ENCODE measurements at places on chromosomes 7 and 10. TPM values are rescaled to one million over a fixed set of nuclear protein-coding genes. Genes with fewer than 3 reads are reported as not detected.

Gene OGDHL
- 0.09 TPM for total RNA-seq

Gene FGFBP3
- 1.5 TPM for total RNA-seq

Gene ZNF239
- total RNA-seq, result not detected

Gene CALML5
- not detected for total RNA-seq

Gene EBF3
- not detected for total RNA-seq

Gene LEP
- not detected for total RNA-seq

Gene IMPDH1
- total RNA-seq, result 62.8 TPM

Gene DNAJC9
- total RNA-seq, result 65.1 TPM

Gene CCL26
- total RNA-seq, result not detected

Gene GBX1
- not detected for total RNA-seq

Gene GPR37
- total RNA-seq, result not detected

Gene LIPF
- total RNA-seq, result not detected

Gene CDK1
- 111 TPM for total RNA-seq

Gene NUTM2E
- 0.28 TPM for total RNA-seq

Gene CHN2
- 12.6 TPM for total RNA-seq

Gene INHBA
- not detected for total RNA-seq

Gene DKK1
- total RNA-seq, result not detected

Gene HOXA3
- total RNA-seq, result not detected

Gene CHCHD1
- total RNA-seq, result 29.0 TPM

Gene CCL24
- not detected for total RNA-seq

Gene SMO
- not detected for total RNA-seq

Gene PTF1A
- total RNA-seq, result not detected

Gene TRIL
- total RNA-seq, result 0.05 TPM

Gene H2BK1
- not detected for total RNA-seq

Gene SPDYE2
- total RNA-seq, result not detected

Data from activated CD8-positive, alpha-beta memory T cell treated with anti-CD3 and anti-CD28 coated beads, Interleukin-2, amount 10 ng/mL, durations not matched to agents 7 days and 5 days (primary cell).